Cardiac septum (tissue), 1 donor: ENCODE measurements at places on chromosomes 5 and 9. TPM values are rescaled to one million over a fixed set of nuclear protein-coding genes. Genes with fewer than 3 reads are reported as not detected.

SPATA31C1 gene
- not detected for total RNA-seq

GRCh38 chr5:10524376-10525123 lies 39.3 kb upstream of the ANKRD33B start:
- DNase-seq, result no peak

DNA sequence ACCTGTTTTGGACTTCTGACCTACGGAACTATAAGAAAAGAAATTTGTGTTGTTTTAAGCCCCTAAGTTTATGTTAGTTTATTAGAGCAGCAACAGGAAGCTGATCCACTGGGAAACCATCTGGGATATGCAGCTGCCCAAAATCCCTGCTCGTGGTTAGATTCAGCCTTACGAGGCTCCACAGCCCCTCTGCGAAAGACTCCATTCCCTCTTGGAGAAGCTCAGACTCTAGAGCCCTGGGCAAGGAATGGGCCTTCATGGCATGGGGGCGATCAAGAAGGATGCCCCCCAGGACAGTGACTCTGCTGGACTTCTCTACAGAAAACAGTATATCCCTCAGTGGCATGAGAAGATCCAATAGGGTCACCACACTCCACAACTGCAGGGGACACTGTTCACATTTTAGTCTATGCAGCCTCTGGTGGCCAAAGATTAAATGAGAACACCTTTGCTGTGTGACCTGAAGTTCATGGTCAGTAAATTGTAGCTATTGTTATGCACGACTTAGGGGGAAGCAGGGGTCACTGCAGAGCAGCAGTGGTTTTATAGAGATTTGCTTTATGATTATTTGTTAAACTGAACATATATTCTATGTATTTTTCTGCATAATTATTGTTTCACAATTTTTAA lies 21.1 kb downstream of the IRF1 start:
- no peak for DNase-seq

DNA sequence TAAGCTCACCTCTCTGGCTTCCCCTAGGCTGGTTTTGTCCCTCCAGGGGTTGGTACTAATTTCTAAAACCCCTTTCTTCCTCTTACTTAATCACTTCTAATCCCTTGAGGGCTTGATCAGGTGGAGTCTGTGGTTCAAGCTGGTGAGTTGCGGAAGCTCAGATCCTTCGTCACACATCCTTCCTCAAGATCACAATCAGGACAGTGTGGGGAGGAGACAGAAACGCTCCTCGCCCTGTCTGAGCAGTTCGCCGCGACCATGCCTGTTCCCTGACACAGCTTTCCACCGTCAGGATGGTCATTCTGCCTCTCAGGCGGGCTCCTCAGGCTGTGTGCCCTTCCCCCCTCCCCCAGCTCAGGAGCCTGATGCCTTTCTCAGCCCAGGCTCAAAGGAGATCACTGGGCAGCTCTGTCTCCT lies 24.3 kb downstream of the CPLX2 start:
- no peak for DNase-seq

- DNase-seq, result no peak
Observed at GRCh38 chr5:107861565-107861964, 190.8 kb upstream of the EFNA5 start.

DNA sequence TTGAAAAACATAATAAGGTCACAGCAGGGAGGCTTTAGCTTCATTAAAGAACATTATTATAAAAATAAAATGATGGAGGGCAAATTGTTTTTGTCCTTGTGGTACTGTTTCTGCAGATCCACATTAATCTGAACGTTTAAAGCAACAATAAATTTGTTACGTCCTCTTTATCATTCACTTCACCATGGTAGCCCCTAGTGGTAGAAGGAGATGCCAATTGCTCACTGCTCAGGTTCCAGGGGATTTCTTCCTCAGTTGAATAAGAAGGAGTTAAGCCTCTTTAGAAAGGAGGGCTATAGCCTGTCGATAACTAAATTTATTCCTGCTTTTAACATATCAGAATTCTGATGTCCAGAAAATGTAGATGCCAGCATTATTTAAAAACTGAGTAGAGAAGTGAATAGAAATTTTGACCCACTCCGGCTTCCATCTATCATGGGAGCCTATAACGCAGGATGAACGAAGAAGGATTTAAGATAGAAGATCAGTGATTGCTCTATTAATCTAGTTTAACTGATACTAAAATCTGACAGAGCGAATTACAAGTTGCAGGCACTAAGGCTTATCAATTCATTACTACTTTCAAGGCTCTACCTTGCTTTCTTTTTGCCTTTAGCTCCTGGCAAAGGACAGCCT lies 692.3 kb downstream of the PTPRD start:
- no peak for DNase-seq

SLC25A2 gene
- total RNA-seq, result not detected

FOXD4L6 gene
- total RNA-seq, result not detected

DNA sequence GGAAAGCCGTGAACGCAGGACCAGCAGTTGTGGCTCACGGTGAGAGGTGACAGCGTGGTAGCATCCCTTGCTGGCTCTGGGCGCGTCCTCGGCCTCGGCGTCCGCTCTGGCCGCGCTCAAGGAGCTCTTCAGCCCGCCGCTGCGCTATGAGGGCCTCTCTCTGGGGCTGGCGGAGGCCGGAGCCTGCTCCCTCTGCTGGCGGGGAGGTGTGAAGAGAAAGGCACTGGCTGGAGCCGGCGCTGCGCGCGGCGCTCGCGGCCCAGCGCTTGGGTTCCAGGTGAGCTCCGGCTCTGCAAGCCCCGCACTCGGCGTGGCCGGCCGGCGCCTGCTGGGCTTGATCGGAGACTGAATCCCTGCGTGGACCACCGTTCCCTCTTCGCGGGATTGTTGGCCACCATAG lies 705.6 kb downstream of the SEMA5A start:
- DNase-seq, result no peak

DNA sequence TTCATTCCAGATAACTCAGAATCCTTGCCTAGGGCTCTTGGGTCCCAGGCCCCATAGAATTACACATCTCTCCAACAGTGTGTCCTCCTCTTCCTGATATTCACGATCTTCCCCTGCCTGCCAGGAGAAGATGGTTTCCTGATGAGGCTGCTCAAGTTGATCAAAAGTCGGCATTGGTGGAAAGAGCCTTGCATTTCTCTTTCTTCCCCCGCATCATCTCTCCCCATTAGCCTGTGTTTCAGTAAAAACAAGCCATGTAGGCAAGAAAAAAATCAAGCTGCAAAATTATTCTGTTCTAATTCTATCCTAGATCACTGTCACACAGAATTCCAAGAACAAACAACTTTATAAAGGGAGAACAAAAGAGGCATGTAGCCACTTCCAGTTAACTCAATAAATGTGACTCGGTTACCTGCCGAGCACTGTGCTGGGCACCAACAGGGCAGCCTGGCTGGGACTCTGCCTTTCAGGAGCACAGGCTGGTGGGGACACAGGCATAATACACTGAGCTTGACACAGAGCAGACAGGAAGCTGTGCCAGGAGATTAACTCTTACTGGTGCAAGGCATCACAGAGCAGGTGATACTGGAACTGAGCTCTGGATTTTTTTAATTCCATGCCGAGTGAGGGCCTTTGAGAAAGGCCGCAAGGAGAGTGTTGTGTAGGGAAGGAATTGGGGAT lies 25.6 kb downstream of the TMOD1 start:
- DNase-seq, result no peak

DNA sequence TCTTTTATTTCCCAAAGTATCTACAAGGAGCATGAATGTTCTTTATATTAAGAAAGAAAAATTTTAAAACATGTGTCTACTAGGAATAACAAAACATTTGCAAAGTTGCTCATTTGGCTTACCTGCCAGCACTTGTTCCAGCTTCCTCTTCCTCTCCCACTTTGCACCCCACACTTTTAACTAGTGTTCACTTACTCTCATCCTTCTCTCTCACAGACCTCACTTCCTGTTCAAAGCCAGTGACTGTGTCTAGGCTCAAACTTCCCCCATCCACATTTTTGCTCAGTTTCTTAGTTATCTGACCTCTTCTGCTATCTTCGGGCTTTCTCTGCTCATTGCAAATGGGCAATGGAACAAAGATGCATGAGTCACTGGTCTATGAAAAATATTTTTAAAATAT lies 512.2 kb upstream of the ZNF462 start:
- DNase-seq, result no peak
